ENCODE measurements at places on chromosomes 2 and 18.

GRCh38 chr18:50880119-50880465, 1.2 kb downstream of the ME2 start:
- DNase-seq: no peak

DNA sequence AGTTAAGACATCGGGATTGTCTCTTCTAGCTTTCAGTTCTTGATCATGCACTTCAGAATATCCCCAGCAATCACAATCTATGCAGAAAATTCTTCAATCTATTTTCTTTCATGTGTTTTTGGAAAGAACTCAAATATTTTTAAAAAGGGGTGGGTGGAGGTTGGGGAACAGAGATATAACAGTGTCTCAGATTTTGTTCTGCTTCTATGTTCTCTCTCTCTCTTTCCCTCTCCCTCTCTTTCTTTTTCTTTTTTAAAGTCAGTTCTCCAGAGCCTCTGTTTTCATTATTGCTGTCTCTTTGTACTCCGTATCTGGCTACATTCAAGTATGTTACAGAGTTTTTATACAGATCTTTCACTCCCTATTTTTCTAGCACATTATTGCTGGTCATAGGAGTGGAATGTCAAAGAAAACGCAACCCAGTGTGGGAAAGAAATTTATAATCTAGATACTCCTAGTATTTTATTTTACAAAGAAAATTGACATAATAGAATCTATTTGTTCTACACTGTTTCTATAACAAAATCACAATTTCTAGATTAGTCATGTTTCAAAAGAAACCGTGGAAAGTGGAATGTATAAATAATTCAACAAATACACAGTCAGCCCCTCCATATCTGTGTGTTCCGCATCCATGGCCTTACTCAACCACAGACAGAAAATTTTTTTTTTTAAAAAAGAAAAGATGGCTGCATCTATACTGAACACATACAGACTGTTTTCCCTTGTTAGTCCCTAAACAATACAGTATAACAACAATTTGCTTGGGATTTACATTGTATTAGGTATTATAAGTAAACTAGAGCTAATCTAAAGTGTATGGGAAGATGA, 11.2 kb upstream of the NEMP2 start:
- DNase-seq: no peak

- DNase-seq: no peak
These were observed 13.2 kb downstream of the HJURP start for GRCh38 chr2:233841183-233841582.

- DNase-seq: no peak
These were observed 18.0 kb downstream of the FBXO41 start for GRCh38 chr2:73266061-73266901.

- no peak for DNase-seq
These were observed 103.0 kb upstream of the FBXO11 start for GRCh38 chr2:48009256-48009655.
